ENCODE measurements at places on chromosomes 3 and 15.
A peak's percentile ranks its signal among the peaks of the same experiment; 100 is the strongest.

DNA sequence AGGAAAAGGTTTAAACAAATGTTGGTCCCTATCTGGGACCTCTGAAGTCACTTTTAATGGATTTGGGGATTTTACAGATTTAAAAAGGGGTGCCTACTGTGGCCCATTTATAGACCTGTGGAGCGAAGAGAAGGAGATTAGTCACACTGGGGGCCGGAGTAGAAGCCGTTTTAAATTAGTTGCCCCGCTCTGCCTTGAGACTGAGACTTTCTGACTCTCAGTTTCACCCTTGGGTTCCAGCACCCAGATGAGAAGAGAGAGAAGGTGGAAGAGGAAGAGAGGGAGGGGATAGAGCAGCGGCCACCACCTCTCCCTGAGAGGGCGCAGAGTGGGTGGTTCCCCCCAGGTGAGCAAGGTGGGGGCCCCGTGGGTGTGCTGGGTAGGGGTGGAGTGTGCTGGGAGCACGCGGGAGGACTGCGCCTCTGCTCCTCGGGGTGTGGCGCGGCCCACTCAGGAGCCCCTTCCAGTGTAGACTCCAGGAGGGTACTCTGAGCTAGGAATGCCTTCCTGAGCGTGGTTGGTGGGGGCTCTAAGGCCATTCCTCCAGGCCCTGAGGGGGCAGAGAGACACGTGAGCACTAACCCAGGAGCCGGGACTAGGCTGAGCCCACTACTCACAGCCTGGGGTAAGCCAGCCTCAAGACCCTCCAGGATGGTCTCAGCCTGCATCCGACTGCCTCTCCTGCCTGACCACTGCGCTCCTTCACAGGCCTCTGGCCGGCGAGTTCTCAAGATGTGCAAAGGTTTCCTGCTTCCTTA, 32.6 kb upstream of the RAB6B start:
- no peak for DNase-seq

DNA sequence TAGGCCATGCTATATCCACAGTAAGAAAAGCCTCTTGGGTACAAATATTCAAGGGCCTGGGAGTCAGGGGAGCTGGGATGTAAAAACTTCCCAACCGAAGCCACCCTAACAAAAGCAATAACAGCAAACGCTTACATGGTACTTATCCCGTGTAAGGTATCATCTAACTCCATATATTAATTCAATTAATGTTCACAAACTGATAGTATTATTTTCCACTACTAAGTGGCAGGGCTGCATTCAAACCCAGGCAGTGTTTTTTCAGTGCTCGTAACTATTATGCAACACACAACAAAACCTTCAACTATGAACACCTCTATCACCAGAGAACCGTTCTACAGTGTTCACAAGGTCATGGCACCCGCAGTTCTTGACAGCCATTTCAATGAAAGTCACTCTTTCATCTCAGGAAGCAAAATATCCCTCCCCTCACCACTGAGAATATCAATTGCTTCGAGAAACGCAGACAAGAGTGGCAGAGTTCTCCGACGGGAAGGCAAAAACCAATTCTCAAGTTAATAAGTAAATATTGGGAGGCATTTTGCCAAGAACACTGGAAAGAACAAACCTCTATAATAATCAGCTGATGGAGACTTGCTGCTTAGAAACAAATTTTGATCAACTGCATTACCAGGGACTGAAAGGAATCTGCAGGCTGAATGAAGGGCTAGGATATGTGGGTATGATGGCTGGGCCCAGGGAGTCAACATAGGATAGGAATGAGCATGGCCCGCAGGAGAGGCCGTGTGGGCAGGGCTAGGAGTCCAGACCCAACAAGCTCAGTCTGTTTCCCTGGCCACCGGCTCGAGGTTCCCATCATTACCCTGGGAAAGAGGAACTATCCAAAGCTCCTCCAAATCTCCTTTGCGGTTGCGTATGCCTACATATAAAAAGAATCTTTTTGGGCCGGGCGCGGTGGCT, 72.3 kb downstream of the XXYLT1 start:
- no peak for DNase-seq

GRCh38 chr3:153313302-153313965, 151.4 kb downstream of the RAP2B start:
- DNase-seq: no peak

GRCh38 chr3:80997622-80998021, 763.8 kb downstream of the GBE1 start:
- DNase-seq: no peak

DNA sequence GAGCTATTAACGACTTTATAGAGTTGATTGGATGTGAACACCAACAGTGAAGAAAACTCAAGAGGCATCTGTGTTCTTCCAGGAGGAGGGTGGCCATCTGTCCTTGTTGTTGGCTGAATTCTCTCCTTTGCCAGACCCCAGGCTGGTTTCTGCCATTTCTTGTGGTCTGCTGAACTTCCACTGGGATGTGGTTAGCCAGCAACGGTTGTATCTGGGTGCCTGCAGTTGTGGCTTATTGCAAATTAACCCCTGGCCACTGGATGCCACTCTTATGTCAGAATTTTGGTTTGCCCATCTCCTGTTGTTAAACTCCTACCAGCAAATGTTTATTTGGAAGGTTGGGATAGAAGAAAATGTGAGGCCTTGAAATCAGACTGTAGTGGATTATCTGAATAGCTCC, 163.6 kb upstream of the TBC1D5 start:
- DNase-seq: no peak

- no peak for DNase-seq
Observed at GRCh38 chr3:191123946-191124345, 75.1 kb upstream of the OSTN start.

DNA sequence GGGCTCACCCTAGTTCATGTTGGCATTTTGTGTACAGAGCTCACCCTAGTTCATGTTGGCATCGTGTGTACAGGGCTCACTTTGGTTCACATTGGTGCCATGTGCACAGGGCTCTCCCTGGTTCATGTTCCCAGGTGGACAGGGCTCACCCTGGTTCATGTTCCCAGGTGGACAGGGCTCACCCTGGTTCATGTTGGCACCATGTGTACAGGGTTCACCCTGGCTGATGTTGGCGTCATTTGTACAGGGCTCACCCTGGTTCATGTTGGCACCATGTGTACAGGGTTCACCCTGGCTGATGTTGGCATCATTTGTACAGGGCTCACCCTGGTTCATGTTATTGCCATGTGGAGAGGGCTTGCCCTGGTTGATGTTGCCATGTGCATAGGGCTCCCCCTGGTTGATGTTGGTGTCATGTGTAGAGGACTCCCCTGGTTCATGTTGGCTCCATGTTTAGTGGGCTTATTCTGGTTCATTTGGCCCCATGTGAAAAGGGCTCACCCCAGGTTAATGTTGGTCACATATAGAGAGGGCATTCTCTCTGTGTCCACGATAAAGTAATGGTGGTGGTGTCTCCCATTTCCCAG, 31.7 kb upstream of the NR2C2 start:
- no peak for DNase-seq

- DNase-seq: no peak
Observed at GRCh38 chr3:62918131-62918530, 42.9 kb upstream of the CADPS start.

DNA sequence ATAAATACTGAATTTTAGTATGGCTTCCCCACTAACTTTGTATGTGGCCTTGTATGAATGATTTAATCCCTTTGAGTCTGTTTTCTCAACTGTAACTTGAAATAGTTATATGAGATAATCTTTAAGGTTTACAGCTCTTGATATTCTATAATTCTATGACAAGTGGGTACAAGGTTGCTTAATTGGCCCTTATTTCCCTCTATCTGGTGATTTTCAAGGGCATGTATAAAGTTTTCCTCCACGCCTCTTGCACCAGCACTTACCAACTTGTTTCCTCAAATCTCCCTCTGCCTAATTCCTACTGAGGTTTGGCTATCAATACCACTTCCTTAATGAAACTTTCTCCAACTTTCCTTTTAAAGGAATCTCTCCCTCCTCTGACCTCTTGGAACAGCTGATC, 112.9 kb downstream of the ISL2 start:
- no peak for DNase-seq

DNA sequence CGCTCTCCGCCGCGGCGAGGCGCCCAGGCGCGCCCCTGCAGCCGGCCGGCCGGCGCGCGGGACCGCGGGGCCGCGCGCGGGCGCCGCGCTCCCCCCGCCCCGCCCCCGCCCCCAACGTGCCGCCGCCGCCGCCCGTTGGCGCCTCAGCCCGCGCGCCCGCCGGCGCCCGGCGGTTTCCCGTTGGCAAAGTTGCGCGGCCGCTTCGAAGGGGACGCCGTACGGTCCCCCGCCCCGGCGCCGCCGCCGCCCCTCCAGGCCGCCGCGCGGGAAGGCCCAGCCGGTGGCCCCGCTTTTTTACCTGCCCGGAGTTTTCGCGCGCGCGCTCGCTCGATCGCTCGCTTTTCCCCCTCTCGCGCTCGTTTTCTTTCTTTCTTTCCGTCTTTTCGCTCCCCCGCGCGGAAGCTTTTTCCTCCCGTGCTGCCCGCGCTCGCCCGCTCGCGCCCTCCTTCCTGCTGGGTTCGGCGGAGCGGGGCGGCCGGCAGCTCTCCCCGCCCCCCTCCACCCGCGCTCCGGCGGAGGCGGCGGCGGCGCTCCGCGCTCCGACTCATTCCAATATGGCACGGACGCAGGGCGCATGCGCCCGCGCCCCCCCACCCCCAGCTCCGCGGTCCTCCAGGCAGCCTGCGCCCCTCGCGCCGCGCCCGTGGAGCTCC, at the start of gene SFMBT1:
Gene SFMBT1, minus strand, starts transcription at position 556 of the 653 bp plus-strand sequence. CDS start 76,945 bp downstream, outside the sequence.
- DNase-seq: peak; percentile 20

DNA sequence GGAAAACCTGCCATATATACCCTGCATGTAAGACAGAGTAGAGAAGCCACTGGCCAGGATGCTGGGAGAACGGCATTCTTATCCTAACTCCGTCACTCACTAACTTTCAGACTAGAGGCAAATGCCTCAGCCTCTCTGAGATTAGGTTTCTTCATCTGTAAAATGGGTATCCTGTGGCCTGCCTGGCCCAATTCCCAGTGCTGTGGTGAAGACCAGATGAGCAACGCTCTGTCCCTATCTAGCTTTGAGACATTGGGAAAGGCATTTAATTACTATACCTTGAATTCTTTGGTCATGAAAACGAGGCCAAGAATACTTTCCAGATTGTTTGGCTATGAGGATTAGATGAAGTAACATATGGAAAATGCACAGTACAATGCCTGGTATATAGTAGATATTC, 35.9 kb downstream of the CEMIP start:
- no peak for DNase-seq

DNA sequence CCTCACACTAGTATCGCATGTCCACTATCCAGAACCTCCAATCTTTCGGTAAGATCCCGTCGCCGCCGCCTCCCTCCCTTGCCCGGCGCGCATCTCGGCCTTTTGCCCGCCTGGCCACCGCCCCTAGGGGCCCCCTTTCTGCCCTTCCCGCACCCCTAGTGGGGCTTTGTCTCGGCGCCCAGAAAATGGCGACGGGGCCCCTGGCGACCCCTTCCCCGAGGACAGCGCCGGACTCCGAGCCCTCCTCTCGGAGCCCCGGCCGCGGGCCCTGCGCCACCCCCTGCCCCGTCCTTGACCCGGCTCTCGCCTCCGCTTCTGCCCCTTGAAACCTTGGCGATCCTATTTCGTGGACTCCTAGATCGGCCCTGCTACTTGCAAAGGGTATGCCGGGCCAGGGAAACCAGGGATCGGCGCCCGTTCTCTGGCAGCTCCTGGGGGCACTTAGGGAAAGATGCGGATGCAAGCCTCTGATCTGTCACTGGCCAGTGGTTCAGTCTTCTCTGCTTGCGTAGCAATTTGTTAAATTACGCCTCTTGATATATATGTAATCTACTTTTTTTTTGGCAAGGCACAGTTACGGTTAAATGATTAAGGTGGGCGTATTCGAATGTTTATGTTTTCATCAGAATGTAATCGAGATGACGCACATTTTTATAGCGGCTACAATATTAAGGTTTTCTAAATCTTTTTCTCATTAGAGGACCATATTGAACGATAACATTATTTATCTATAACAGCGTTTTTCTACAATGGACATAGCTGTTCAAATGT, 603 bp downstream of the EIF1B start:
- no peak for DNase-seq

DNA sequence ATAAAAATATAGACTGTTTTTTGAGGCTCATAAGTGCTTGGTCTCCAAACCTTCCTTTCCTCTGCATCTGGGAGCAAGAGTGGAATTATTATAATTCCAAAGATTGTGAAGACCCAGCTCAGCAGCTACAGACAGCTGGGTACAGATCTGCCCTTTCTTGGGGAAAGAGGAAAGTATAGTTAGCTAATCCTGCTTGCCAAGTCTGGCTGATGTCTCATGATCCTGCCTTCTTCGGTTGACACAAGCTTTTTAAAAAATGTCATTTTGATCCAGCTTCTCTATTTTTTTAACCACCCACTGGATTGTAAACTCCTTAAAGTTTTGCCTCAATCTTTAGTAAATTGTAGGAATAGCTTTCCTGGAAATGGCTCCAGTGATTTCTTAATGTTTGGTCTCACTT, 181.1 kb downstream of the LRTM1 start:
- no peak for DNase-seq
